CD4-positive, alpha-beta T cell (primary cell): ENCODE measurements at places on chromosomes 11 and 22. TPM values are rescaled to one million over a fixed set of nuclear protein-coding genes. Genes with fewer than 3 reads are reported as not detected.
A peak's percentile ranks its signal among the peaks of the same experiment; 100 is the strongest.

- DNase-seq, result no peak
- peaks cover 3% of the 10 kb centered on the region for H3K27me3 ChIP-seq
- H3K36me3 ChIP-seq, result no peaks in the 10 kb centered on the region
- H3K4me3 ChIP-seq, result no peak overlapping the region
- no peaks in the 10 kb centered on the region for H3K4me1 ChIP-seq
Measured at GRCh38 chr11:14980854-14981253, 8.7 kb upstream of the CALCA start.

GRCh38 chr11:61773356-61773755 lies 19.0 kb downstream of the TMEM258 start:
- DNase-seq, result no peak
- H3K4me1 ChIP-seq, result peaks cover 39% of the 10 kb centered on the region
- no peaks in the 10 kb centered on the region for H3K27me3 ChIP-seq
- H3K4me3 ChIP-seq, result no peak overlapping the region
- H3K27ac ChIP-seq, result no peak overlapping the region

DNA sequence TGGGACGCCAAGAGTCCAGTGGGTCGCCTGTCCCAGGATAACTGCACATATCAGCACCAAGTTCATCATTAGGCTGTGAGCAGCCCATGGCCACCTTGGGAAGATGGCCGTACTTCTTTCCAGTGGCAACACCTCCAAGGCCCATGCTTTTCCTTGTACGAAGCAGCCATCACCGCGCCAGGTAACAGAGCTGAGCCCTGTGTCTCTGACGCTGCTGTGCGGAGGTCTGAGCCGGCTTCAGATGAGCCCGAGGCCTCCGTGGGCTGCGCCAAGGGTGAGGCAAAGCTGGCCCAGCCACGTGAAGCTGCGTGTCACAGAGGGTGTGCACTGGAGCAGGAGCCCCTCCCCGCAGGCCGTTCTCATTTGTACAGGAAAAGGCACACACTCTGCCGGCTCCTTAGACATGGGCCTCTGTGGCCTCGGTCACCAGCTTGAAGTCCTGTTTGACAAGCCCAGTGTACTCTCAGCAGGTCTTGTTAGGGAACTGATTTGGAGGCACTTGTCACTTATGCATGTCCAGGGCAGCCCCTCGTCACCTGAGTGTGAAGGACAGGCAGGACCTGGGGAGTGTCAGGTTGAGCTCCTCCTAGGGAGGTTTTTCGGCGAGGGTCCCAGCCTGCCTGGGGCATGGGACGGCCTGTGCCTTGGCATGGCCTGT lies 401.5 kb downstream of the TBC1D22A start:
- DNase-seq, result no peak
- no peak overlapping the region for H3K27ac ChIP-seq
- no peaks in the 10 kb centered on the region for H3K4me1 ChIP-seq
- H3K36me3 ChIP-seq, result peaks cover 18% of the 10 kb centered on the region

- no peaks in the 10 kb centered on the region for H3K36me3 ChIP-seq
- DNase-seq, result no peak
- no peaks in the 10 kb centered on the region for H3K27me3 ChIP-seq
- H3K4me1 ChIP-seq, result no peaks in the 10 kb centered on the region
- no peak overlapping the region for H3K4me3 ChIP-seq
- H3K27ac ChIP-seq, result no peak overlapping the region
Measured at GRCh38 chr11:1238767-1239595, 16.1 kb downstream of the MUC5B start.

Gene NCAM1
- 0.34 TPM for total RNA-seq

Gene MS4A4A
- total RNA-seq, result not detected

Gene OR4D5
- total RNA-seq, result not detected

GRCh38 chr11:9040410-9040809 lies 36.6 kb upstream of the NRIP3 start:
- H3K4me1 ChIP-seq, result no peaks in the 10 kb centered on the region
- no peak overlapping the region for H3K4me3 ChIP-seq
- no peak overlapping the region for H3K27ac ChIP-seq
- no peaks in the 10 kb centered on the region for H3K36me3 ChIP-seq
- DNase-seq, result no peak

Gene DRAP1
- 59.1 TPM for total RNA-seq

DNA sequence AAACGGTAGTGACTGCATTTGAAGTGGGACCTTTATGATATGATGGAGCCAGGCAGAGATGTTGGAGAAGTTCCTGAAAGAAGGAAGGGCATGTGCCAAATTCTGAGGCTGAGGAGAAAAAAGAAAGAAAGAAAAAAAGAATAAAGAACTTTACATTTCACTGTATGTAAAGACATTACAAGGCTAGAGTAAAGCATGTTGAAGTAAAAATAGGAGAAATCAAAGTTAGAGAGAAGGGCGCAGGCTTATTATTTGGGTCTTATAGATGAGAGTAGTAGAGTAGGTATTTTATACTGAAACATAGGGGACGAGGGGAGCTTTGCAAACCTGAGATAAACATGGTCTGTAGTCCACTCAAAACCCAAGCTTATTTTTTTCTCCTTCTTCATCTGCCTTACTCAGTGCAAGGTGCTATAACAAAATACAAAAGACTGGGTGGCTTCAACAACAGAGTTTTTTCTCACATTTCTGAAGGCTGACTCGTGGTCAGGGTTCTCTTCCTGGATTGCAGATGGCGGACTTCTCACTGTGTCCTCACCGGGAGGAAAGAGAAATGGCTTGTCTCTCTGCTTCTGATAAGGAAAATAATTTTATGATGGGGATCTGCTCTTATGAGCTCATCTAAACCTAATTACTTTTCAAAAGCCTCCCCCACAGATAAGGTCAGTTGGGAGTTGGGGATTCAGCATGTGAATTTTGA lies 2.7 kb downstream of the HBG1 start:
- H3K4me1 ChIP-seq, result no peaks in the 10 kb centered on the region
- H3K4me3 ChIP-seq, result no peak overlapping the region
- no peaks in the 10 kb centered on the region for H3K36me3 ChIP-seq
- H3K27me3 ChIP-seq, result peaks cover under 1% of the 10 kb centered on the region

GRCh38 chr11:69832561-69833413 lies 13.6 kb upstream of the FGF3 start:
- H3K36me3 ChIP-seq, result no peaks in the 10 kb centered on the region
- peaks cover 28% of the 10 kb centered on the region for H3K27me3 ChIP-seq
- H3K4me1 ChIP-seq, result no peaks in the 10 kb centered on the region
- DNase-seq, result no peak
- no peak overlapping the region for H3K4me3 ChIP-seq

DNA sequence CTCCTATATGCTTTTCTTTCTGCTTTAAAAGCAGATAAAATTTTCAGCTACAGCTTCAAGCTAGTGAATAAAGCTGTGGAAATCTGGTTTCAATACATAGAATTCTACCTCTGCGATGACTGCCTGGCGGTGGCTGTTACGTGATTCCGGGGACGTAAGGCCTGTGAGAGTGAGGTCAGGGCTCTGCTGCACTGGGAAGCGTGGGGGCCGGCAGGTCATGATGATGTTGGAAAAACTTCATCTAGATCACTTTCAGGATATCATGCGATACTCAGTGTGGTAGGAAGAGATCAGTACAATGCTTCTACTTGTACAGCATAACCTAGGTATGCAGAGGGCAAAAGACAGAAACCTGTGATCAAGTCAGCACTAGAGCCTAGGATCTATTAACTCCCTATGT lies 546.8 kb upstream of the B3GAT1 start:
- H3K27me3 ChIP-seq, result no peaks in the 10 kb centered on the region
- no peak overlapping the region for H3K27ac ChIP-seq
- H3K4me3 ChIP-seq, result no peak overlapping the region
- DNase-seq, result no peak
- H3K36me3 ChIP-seq, result no peaks in the 10 kb centered on the region

GRCh38 chr11:124724979-124725718 lies 14.6 kb upstream of the NRGN start:
- H3K4me1 ChIP-seq, result peaks cover 11% of the 10 kb centered on the region
- H3K27ac ChIP-seq, result no peak overlapping the region
- no peaks in the 10 kb centered on the region for H3K36me3 ChIP-seq
- no peak for DNase-seq

Gene OR8D4
- not detected for total RNA-seq

Gene NRIP3
- total RNA-seq, result 4.6 TPM

Gene HEPN1
- total RNA-seq, result not detected

Gene HPX
- total RNA-seq, result 0.52 TPM

DNA sequence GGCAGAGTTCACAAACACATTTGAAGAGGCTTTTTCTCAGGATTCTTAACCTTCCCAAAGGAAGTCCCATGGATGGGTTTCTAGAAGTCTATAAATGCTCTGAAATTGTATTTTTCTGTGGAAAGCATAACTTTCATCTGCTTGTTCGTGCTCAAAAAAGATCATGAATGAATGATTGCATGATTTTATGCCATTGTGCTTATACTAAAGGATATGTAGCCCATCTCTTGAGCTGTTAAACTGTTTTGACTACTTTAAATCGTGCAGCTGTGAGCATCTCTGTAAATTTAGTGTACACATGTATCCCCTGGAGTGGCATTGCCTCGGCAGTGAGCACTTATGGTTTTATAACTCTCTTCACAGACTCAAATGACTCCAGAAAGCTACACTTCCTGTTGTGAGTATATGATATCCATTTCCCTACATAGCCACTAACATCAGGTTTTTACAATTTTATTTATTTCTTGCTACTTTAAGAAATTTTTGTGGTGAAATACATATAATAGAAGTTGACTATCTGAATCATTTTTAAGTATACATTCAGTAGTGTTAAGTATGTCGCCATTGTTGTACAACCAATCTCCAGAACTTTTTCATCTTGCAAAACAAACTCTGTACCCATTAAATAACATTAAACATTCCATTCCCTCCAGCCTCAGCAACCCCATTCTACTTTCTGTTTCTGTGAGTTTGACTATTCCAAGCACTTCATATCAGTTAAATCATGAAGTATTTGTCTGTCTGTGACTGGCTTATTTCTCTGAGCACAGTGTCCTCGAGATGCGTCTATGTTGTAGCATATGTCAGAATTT lies 8.0 kb downstream of the NEAT1 start:
- H3K27ac ChIP-seq, result peak overlapping the region; percentile 99
- no peaks in the 10 kb centered on the region for H3K27me3 ChIP-seq
- peak overlapping the region; percentile 86 for H3K4me3 ChIP-seq
- H3K4me1 ChIP-seq, result peaks cover 48% of the 10 kb centered on the region
- DNase-seq, result no peak

Gene DYNC2H1
- 3.2 TPM for total RNA-seq

GRCh38 chr11:45664376-45665205 lies 831 bp downstream of the CHST1 start:
- H3K4me3 ChIP-seq, result no peak overlapping the region
- H3K27ac ChIP-seq, result no peak overlapping the region
- DNase-seq, result no peak
- H3K4me1 ChIP-seq, result peaks cover 10% of the 10 kb centered on the region
- peaks cover 55% of the 10 kb centered on the region for H3K27me3 ChIP-seq

GRCh38 chr11:99534812-99535211 lies 514.1 kb downstream of the CNTN5 start:
- H3K4me1 ChIP-seq, result no peaks in the 10 kb centered on the region
- no peak for DNase-seq
- H3K27ac ChIP-seq, result no peak overlapping the region
- H3K4me3 ChIP-seq, result no peak overlapping the region

Gene OR51B4
- total RNA-seq, result not detected

GRCh38 chr11:60985501-60985900 lies 14.0 kb downstream of the CD6 start:
- peaks cover 96% of the 10 kb centered on the region for H3K4me1 ChIP-seq
- H3K4me3 ChIP-seq, result peak overlapping the region; percentile 22
- peaks cover 57% of the 10 kb centered on the region for H3K36me3 ChIP-seq
- peak overlapping the region; percentile 95 for H3K27ac ChIP-seq

GRCh38 chr11:44568331-44568657 lies 2.8 kb downstream of the CD82 start:
- H3K36me3 ChIP-seq, result peaks cover 4% of the 10 kb centered on the region
- H3K4me3 ChIP-seq, result peak overlapping the region; percentile 15
- no peaks in the 10 kb centered on the region for H3K27me3 ChIP-seq
- H3K4me1 ChIP-seq, result peaks cover 89% of the 10 kb centered on the region
- H3K27ac ChIP-seq, result peak overlapping the region; percentile 70

DNA sequence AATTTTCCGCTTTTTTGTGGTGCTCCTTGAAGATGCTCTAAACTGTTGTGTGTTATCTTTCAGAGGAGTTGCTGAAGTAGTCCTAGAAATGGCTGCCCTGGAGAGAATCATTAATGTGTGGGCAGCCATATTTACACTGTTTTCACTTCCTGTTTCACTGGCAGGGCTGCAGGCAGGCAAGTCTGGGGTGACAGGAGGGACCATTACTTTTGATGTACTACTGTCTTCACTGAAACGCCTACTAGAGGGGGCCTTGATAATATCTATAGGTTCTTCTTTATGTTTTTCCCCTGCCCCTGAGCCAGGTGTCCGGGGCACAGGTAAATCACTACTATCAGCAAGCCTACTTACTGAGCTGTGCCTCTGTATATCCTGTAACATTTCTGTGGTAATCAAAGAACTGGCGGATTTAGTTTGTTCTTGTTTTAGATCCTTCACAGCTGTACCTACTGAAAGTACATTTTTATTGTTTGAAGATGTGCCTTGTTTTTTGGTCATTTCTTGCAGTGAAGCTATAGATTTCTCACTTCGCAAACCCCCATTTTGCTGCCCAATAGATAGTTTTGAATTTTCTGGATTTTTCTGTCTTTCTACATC lies 39.7 kb downstream of the ACAT1 start:
- no peaks in the 10 kb centered on the region for H3K27me3 ChIP-seq
- H3K4me1 ChIP-seq, result no peaks in the 10 kb centered on the region
- peak; percentile 39 for DNase-seq
- peaks cover 86% of the 10 kb centered on the region for H3K36me3 ChIP-seq

DNA sequence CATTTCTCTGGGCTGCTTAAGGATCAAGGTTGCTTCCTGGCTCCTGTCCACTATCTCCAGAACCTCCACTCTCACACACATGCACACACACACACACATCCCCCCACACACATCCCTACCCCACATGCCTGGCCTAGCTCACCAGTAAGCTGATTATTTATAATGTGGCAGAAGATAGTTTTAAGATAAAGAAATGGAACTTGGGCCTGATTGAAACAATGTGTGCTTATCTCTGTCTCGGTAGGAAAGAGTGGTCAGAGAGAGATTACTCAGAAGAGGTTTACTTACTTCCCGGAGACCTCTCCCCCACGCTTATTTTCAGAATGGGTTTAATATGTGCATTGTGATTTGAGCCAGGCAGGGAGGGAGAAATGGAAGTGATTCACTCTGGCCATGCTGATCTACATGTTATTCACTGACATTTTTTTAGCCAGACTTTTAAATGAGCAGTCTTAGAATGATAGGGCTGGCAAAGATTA lies 422.4 kb downstream of the TENM4 start:
- no peak for DNase-seq
- no peaks in the 10 kb centered on the region for H3K27me3 ChIP-seq
- H3K27ac ChIP-seq, result no peak overlapping the region
- H3K4me3 ChIP-seq, result no peak overlapping the region
- H3K36me3 ChIP-seq, result no peaks in the 10 kb centered on the region

GRCh38 chr22:38203090-38203810 lies 1.5 kb downstream of the MAFF start:
- peak overlapping the region; percentile 83 for H3K4me3 ChIP-seq
- H3K27ac ChIP-seq, result peak overlapping the region; percentile 82
- no peaks in the 10 kb centered on the region for H3K27me3 ChIP-seq
- DNase-seq, result no peak
- H3K36me3 ChIP-seq, result no peaks in the 10 kb centered on the region

- peaks cover 15% of the 10 kb centered on the region for H3K27me3 ChIP-seq
- no peak for DNase-seq
- H3K4me3 ChIP-seq, result no peak within 1 kb of the TSS
- no peaks in the 10 kb centered on the region for H3K4me1 ChIP-seq
- H3K27ac ChIP-seq, result no peak within 1 kb of the TSS
Measured at GRCh38 chr11:111918390-111919256, at the start of gene C11orf52. TSS of gene C11orf52 (plus strand) at chr11:111918913. CDS start at chr11:111918973, 60 bp downstream.

- no peaks in the 10 kb centered on the region for H3K27me3 ChIP-seq
- DNase-seq, result no peak
- H3K4me3 ChIP-seq, result no peak overlapping the region
Measured at GRCh38 chr11:43685440-43685839, 4.9 kb downstream of the HSD17B12 start.

GRCh38 chr11:23058656-23059055 lies 198.4 kb upstream of the CCDC179 start:
- no peaks in the 10 kb centered on the region for H3K27me3 ChIP-seq
- H3K4me1 ChIP-seq, result no peaks in the 10 kb centered on the region
- H3K36me3 ChIP-seq, result no peaks in the 10 kb centered on the region
- H3K27ac ChIP-seq, result no peak overlapping the region
